ENCODE measurements at places on chromosomes 5 and 9.

GRCh38 chr9:69165581-69165980, 8.5 kb upstream of the TJP2 start:
- no peak for DNase-seq

- no peak for DNase-seq
Observed at GRCh38 chr5:133957591-133957990, 10.8 kb downstream of the C5orf15 start.

- DNase-seq, result no peak
Observed at GRCh38 chr5:31805785-31806400, 167.0 kb downstream of the PDZD2 start.

DNA sequence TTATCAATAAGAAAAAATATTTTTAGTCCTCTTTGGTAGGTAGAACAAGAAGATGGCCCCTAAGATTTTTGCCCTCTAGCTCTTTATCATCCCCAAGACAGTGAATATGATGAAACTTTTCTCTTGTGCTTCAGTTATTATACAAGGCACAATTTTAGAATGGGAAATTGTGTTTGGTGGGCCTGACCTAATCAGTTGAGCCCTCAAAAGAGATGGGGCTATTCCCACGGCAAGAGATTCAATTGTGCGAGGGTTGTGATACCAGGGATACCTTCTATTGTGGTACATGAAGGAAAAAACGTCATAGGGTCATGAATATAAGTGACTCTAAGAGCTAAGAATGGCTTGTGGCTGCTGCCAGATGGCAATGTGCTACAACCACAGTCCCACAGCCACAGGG, 94.0 kb upstream of the COX7C start:
- DNase-seq, result no peak

All from stimulated activated CD8-positive, alpha-beta memory T cell treated with anti-CD3 and anti-CD28 coated beads, Interleukin-12 subunit alpha, Interleukin-12 subunit beta, amount 100 ng/mL, for 1 hour (primary cell).